Activated CD4-positive, alpha-beta T cell treated with anti-CD3 and anti-CD28 coated beads, Interleukin-10, Interleukin-2, amounts not matched to agents 100 ng/mL and 50 ng/mL, durations not matched to agents 16 hours and 8 hours (primary cell): ENCODE measurements at places on chromosomes 7 and 10.

DNA sequence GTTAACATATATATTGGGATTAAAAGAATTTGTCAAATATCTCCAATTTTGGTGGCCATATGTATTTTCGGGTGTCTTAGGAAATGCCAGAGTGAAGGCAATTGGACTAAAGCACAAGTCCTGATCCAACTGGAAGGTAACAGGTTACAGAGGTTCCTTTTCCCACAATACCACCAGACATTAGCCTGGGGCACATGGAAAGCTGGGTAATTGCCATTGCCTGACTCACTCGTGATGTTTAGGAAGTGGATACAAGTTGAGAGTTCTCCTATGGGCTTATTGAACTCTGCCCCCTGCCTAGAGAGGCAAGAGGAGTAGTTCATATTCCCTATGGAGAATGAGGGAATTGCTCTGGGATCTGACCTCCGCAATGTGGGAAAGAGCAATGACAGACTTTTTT lies 5.7 kb downstream of the DNAH11 start:
- no peak for DNase-seq

DNA sequence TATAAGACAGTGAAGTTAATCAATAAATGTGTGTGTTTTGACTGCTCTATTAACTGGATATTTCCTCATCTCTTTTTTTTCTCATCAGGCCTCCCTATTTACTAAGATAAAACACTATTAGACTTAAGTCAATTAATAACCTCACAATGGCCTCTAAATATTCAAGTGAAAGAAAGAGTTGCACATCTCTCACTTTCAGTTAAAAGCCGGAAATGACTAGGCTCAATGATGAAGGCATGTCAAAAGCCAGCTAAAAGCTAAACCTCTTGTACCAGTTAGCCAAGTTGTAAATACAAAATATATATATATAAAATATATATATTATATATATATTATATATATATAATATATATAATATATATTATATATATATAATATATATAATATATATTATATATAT lies 127.0 kb upstream of the MEOX2 start:
- DNase-seq: no peak

DNA sequence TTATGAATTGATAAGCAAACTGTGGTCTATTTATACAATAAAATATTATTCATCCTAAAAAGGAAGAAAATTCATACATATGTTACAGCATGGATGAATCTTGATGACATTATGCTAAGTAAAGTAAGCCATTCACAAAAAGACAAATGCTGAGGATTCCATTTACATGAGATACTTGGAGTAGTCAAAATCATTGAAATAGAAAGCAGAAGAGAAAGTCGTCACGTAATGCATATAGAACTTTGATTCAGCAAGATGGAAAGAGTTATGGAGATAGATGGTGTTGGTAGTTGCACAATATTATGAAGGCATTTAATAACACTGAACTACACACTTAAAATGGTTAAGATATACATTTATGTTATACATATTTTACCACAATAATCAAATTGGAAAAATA lies 309.7 kb upstream of the KLF6 start:
- DNase-seq: no peak

GRCh38 chr10:110007161-110007700 lies 553 bp upstream of the ADD3 start:
- DNase-seq: no peak

DNA sequence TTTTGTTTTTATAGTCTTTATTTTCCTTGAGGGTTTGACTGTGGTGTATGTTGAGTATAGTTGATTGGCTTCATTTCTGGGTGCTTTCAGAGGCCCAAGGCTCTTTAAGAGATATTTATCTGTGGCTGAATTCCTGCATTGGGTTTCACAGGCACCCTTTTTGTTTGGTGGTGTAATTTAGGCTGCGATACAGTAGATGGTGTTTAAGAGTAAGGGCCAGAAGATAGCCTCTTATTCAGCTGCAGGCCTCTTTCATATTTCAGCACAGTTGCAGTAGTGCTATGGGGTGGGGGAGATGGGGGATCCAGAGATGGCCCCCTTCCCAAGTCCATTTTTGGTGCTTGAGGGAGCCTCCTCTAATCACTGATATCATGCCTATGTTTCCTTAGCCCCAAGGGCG lies 69.7 kb downstream of the MGAM2 start:
- DNase-seq: no peak

DNA sequence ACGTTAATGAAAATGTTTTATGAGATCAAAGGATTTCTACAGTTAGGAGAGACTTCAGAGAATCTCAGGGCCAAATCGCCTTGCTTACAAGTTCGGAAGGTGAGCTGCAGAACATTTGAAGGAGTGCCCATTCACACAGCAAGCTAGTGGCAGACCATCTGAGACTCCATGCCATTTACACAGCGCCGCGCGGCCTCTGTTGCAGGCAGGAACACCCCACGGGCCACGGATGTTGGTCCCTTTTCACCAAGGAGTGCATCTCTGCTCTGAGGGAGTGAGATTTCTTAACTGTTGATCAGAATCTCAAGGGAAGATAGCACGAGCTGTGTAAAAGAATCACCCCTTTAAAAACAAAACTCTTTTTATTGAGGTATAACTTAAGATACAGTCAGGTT lies 1.8 kb downstream of the UBE3C start:
- DNase-seq: no peak

DNA sequence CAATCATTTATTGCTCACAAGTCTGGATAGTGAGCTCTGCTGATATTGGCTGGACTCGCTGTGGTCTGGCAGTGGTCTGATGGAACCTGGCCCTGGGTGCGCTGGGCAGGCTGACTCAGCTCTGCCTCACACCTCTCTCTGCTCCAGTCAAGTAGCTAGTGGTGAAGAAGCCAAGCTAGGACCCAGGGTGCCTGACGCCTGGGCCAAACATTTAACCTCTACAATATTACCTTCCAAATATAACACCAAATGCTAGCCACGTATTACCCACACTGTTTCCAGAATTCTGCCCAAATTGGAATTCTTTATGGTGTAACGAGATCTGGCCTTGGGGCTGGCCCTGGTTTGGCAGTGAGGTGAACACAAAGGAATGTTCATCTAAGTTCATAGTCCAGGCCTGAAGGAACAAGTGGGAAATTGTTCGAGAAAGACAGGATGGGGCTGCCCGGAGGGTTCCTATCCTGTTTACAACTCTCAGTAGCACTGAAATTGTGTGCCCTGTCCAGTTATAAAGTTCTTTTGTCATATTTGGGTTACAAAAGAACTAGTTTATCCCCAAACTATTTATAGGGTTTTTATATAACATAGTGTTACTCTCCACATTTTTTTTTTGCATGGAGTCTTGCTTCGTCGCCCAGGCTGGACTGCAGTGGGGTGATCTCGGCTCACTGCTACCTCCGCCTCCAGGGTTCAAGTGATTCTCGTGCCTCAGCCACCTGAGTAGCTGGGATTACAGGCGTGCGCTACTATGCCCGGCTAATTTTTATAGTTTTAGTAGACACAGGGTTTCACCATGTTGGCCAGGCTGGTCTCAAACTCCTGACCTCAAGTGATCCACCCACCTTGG lies 16.3 kb downstream of the OR2AE1 start:
- DNase-seq: no peak

DNA sequence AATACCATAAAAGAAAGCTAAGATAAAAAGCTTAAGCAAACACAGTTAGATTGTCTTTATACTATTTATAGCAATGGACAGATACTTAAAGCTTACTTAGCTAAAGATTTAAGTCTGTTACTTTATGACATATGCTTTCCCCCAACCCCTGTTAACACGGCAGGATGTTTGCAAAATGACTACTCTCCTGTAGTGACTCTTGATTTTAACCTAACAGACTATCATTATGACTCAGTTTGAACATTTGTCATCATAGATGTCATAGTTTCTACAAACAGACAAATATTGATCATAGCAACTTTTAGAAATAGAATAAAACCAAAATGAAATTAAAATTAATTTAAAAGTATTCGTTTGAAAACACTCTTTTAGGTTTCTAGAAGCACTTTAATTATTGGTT lies 7.8 kb upstream of the COMMD3 start:
- DNase-seq: peak; percentile 93

GRCh38 chr10:114166043-114166442 lies 8.0 kb downstream of the CCDC186 start:
- DNase-seq: no peak

GRCh38 chr7:134755422-134756022 lies 23.9 kb upstream of the CALD1 start:
- DNase-seq: peak; percentile 59

- no peak for DNase-seq
Observed at GRCh38 chr7:91653286-91653685, 227.2 kb downstream of the MTERF1 start.

GRCh38 chr10:113274176-113274829 lies 278.6 kb upstream of the HABP2 start:
- DNase-seq: no peak

GRCh38 chr10:1712944-1713671 lies 24.2 kb downstream of the ADARB2 start:
- DNase-seq: no peak

DNA sequence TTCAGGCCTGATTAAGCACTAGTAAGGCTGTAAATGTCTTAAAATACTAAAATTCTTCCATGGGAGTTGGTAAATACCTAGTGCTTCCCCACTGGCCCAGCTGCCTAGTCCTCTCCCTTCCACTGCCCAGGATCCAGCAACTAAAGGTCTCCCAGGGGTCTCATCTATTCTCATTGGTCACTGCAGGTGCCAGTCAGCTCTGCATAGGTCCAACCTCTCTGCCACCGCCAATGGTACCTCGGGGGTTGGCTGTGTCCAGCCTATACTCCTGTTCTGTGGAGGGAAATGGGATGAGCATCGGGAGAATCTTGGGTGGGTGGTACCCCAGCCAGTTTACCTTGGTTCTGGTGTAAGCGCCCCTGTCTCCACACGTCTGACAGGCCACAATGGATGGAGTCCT lies 6.1 kb upstream of the CREB5 start:
- DNase-seq: no peak

- peak; percentile 64 for DNase-seq
Observed at GRCh38 chr7:120805636-120806388, 52.1 kb downstream of the TSPAN12 start.

- no peak for DNase-seq
Observed at GRCh38 chr10:49135575-49136313, 1.9 kb upstream of the FAM170B start.

- DNase-seq: no peak
Observed at GRCh38 chr7:25196132-25196896, 32.0 kb downstream of the NPVF start.

GRCh38 chr7:136133551-136133950 lies 156.4 kb upstream of the MTPN start:
- DNase-seq: no peak

DNA sequence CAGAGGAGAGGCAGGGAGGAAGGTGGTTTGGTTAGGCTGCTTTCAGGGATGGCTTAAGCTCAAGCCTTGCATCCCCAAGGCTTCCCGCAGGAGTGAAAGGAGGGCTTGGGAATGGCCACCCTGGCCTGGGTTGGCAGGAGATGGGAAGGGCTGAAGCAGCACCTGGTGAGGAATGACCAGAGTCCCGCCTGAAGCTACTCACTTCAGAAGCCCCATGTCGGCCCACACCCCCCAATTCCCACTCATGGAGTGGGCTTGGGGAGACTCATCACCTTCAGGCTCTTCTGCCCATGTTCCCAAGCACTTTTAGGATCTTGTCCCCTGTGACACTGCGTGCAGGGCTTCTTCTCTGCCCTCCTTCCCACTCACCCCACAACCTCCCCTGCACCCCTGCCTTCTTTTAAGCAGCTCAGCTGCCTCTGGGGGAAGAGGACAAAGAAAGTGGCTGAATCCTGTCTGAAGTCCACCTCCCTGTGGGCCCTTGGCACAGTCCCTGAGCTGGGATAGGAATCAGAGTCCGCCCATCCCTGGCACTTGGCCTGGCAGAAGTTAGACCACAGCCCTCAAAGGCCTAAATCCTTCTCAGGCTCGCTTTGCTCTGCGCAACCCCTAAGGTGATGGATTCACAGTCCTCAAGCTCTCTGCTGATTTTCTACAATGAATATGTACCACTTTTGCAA lies 16.5 kb downstream of the RGR start:
- no peak for DNase-seq

DNA sequence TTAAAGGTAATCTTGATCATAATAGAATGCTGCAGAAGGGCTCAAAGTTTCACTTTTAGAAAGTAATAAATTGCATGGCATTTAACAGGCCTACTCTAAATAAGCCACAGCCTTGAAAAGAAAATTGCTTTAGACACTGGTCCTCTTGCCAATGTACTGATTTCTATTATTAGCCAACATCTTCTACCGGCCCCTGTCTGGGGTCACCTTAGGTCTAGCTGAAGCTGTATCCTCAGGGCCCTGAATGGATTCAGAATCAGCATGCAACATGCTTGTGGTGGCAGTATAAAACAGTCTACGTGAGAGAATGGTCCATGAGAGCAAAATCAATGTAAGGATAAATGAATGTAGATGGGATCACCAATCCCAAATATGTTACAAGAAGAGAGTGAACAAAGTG lies 541.9 kb downstream of the PCDH15 start:
- no peak for DNase-seq
